ENCODE measurements at places on chromosomes 7 and 10. TPM values are rescaled to one million over a fixed set of nuclear protein-coding genes. Genes with fewer than 3 reads are reported as not detected.
A peak's percentile ranks its signal among the peaks of the same experiment; 100 is the strongest.

- H3K4me3 ChIP-seq, result no peak overlapping the region
- H3K27ac ChIP-seq, result no peak overlapping the region
- no peaks in the 10 kb centered on the region for H3K36me3 ChIP-seq
- H3K27me3 ChIP-seq, result peaks cover 15% of the 10 kb centered on the region
- DNase-seq, result no peak
Observed at GRCh38 chr7:101657171-101657570, 28.1 kb upstream of the MYL10 start.

DNA sequence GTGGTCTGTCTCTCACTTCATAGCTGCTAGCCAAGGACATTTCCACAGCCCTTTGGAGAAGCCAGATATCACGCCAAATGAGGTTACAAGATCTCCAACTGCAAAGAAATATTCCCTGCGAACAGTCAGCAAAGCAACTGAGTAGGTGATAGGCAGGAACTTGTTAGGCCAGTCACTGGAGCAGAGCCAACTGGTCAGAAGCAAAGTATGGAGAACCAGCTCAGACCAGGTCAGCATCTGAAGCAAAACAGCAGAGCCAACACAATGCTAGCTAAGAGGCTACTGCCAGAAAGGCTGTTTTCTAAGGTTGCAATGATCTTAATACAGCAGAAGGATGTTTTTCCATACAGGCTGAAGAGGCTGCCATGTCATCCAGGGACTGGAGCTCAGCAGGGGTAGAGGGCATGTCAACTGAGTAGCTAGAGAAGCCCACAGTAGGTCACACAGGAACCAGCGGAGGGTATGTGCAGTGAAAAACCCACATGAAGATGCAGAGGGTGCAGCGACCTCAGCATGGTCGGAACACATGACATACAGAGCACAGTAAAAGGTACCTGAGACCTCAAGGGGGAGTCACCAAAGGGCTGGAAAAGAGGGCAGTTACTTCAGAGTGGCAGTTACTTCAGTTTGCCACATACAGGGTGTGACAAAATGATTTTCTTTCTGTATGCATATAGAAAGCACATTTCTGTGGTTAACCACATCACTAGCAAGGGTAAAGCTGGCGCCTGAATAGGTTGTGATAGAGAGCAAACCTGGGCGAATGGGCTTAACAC, 8.9 kb downstream of the SEC31B start:
- no peaks in the 10 kb centered on the region for H3K36me3 ChIP-seq
- no peak overlapping the region for H3K4me3 ChIP-seq

DNA sequence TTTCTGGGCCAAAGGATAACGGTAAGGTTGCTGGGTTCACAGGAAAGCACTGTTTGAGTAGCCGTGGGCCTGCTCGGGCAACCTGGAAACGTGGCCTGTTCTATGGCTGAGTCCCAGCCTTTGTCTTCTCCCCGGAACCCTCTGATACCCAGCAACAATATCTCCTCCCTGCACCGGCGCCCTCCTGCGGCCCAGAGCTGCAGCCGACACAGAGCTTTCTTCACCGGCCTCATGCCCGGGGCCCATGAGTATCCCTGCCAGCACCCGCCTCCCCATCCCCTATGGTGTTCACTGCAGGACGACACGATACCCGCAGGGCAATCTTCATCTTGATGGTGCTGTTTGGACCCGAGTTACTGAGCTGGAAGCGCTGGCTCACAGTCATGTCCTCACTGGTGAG, 38.6 kb upstream of the NCAPG2 start:
- H3K4me1 ChIP-seq, result peaks cover 23% of the 10 kb centered on the region
- H3K36me3 ChIP-seq, result peaks cover 10% of the 10 kb centered on the region
- no peaks in the 10 kb centered on the region for H3K27me3 ChIP-seq
- DNase-seq, result no peak
- H3K4me3 ChIP-seq, result no peak overlapping the region
- H3K27ac ChIP-seq, result no peak overlapping the region

DNA sequence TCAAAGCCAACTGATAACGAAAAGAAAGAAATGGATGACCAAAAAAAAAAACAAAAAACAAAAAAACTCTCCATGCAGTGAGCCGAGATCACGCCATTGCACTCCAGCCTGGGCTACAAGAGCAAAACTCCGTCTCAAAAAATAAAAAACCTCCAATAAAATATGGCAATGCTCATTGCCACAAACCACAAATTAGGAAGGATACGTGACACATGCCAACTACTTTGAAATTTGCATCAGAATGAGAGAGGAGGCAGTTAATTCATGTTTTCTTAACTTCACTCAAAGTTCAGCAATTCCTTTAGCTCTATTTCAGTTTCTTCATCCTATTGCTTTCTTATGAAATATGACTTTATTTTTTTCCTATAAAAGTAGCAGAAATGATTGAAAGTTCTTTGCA, 398.1 kb upstream of the C7orf33 start:
- no peak overlapping the region for H3K27ac ChIP-seq
- no peak for DNase-seq
- no peaks in the 10 kb centered on the region for H3K27me3 ChIP-seq
- no peaks in the 10 kb centered on the region for H3K36me3 ChIP-seq

DNA sequence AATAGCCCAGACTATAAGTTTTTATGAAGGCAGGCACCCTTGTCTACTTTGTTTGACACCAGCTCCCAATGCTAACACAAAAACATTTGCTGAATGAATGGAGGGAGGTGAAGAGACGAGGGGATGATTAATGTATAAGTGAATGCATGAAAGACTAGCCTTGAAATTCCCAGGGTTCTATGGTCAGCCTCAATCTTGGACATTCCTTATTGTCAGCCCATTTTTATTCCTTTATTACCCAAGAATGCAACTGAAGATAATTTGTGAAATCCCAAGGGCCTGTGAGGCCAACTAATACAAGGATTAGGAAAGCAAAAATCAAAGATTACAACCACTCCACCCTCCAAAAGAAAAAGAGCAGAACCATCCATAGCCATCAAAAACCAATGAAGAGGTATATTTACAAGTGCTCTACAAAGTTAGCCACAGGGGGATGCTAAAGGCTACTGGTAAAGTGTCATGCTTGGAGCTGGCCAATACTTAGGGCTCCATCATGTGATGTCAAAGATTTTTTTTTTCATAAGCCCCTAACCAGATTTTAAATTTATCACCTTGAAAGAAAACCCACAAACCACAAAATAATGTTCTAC, 40.0 kb upstream of the ASAH2 start:
- peak; percentile 3 for DNase-seq
- no peaks in the 10 kb centered on the region for H3K27me3 ChIP-seq
- H3K4me3 ChIP-seq, result no peak overlapping the region
- H3K36me3 ChIP-seq, result no peaks in the 10 kb centered on the region
- no peaks in the 10 kb centered on the region for H3K4me1 ChIP-seq

DNA sequence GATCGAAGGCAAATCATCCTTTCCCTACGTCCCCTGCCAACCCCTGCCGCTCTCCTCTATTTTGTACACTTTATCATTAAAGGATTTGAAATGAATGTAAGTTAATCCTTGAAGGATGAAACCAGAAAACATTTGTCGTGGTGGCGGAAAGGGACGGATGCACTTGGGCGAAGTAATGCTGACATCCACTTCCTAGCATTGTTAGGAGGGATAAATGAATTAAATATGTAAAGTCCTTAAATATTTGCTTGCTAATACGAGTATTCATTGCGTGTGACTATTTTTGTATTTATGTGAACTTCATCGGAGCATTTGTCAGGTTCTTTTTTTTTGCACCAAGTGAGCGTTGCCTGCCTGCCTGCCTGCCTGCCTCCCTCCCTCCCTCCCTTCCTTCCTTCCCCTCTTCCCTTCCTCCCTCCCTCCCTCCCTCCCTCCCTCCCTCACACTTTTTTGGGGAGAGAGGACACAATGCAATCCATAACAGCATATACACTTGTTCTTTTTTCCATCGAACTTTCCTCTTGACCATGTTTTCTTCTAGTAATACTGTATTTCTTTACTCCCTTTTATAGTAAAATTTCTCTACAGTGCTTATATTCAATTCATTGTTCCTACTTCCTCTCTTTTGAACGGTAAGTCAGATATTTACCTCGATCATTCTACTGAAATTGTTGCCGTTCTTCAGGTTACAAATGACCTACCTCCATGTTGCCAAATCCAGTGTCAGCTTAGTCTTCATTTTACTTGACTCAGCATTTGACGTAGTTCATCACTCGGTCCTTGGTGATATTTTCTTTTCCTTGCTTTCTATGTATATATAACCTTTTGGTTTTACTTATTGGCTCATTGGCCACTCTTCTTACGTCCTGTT, 831 bp downstream of the CCDC7 start:
- no peaks in the 10 kb centered on the region for H3K27me3 ChIP-seq
- peaks cover 6% of the 10 kb centered on the region for H3K4me1 ChIP-seq
- DNase-seq, result peak; percentile 17
- H3K4me3 ChIP-seq, result peak overlapping the region; percentile 77
- H3K36me3 ChIP-seq, result no peaks in the 10 kb centered on the region
- peak overlapping the region; percentile 95 for H3K27ac ChIP-seq

GRCh38 chr7:130736298-130736900, 2.4 kb upstream of the KLF14 start:
- no peak for DNase-seq
- peaks cover 58% of the 10 kb centered on the region for H3K27me3 ChIP-seq
- H3K4me3 ChIP-seq, result no peak overlapping the region
- H3K4me1 ChIP-seq, result peaks cover 4% of the 10 kb centered on the region
- H3K36me3 ChIP-seq, result no peaks in the 10 kb centered on the region
- H3K27ac ChIP-seq, result no peak overlapping the region

GRM8 gene
- 2.2 TPM for total RNA-seq

Measured in astrocyte (in vitro differentiated cells and primary cell).